Esophagus (tissue), 2 donors: ENCODE measurements at places on chromosomes 1 and 21. TPM values are rescaled to one million over a fixed set of nuclear protein-coding genes. Genes with fewer than 3 reads are reported as not detected.

The TRIM45 gene
- polyA plus RNA-seq, result 1.2 TPM

The TTC3 gene
- 17.4 TPM for polyA plus RNA-seq

The CD34 gene
- polyA plus RNA-seq, result 3.8 TPM

The DUSP23 gene
- polyA plus RNA-seq, result 92.5 TPM

The CRP gene
- not detected for polyA plus RNA-seq

The POFUT2 gene
- polyA plus RNA-seq, result 13.3 TPM

The LDLRAD2 gene
- 0.45 TPM for polyA plus RNA-seq

The CFHR4 gene
- polyA plus RNA-seq, result not detected

The ANGPTL3 gene
- polyA plus RNA-seq, result not detected

The OR10Z1 gene
- not detected for polyA plus RNA-seq

The AKR7A3 gene
- polyA plus RNA-seq, result 1.4 TPM

The LRRC7 gene
- 0.07 TPM for polyA plus RNA-seq

The HMCN1 gene
- polyA plus RNA-seq, result 1.9 TPM

The NT5C1A gene
- not detected for polyA plus RNA-seq

The PTGFR gene
- 0.10 TPM for polyA plus RNA-seq

The EBNA1BP2 gene
- polyA plus RNA-seq, result 30.2 TPM

The UTS2 gene
- 0.04 TPM for polyA plus RNA-seq

The SLC9C2 gene
- not detected for polyA plus RNA-seq

The FYB2 gene
- polyA plus RNA-seq, result 0.24 TPM

The AMY1C gene
- 0.07 TPM for polyA plus RNA-seq

The FCRL2 gene
- polyA plus RNA-seq, result 0.18 TPM

The PRXL2B gene
- polyA plus RNA-seq, result 16.3 TPM

The NCAM2 gene
- 0.08 TPM for polyA plus RNA-seq

The ATP1A4 gene
- not detected for polyA plus RNA-seq

The TRABD2B gene
- polyA plus RNA-seq, result 0.34 TPM

The KMO gene
- 0.05 TPM for polyA plus RNA-seq

The FCRL5 gene
- 0.08 TPM for polyA plus RNA-seq

The PRELP gene
- polyA plus RNA-seq, result 6.5 TPM

The LAMB3 gene
- 15.2 TPM for polyA plus RNA-seq

The LCE1F gene
- not detected for polyA plus RNA-seq

The KIF26B gene
- polyA plus RNA-seq, result 0.04 TPM

The TRIM67 gene
- polyA plus RNA-seq, result under 0.01 TPM

The SNRNP40 gene
- 23.9 TPM for polyA plus RNA-seq

The RAB7B gene
- polyA plus RNA-seq, result 19.4 TPM

The CSRP1 gene
- 174 TPM for polyA plus RNA-seq

The SERPINC1 gene
- polyA plus RNA-seq, result 0.06 TPM

The CSF3R gene
- polyA plus RNA-seq, result 1.9 TPM

The OR6N1 gene
- not detected for polyA plus RNA-seq

The CTSS gene
- polyA plus RNA-seq, result 17.2 TPM

The HES3 gene
- polyA plus RNA-seq, result not detected

The EPHA2 gene
- 133 TPM for polyA plus RNA-seq

The ARHGAP30 gene
- 9.5 TPM for polyA plus RNA-seq

The ESRRG gene
- 0.12 TPM for polyA plus RNA-seq

The AGMAT gene
- polyA plus RNA-seq, result 0.27 TPM

The ETV3L gene
- not detected for polyA plus RNA-seq

The IQCC gene
- polyA plus RNA-seq, result 1.6 TPM

The TRIM17 gene
- 1.8 TPM for polyA plus RNA-seq

The STRIP1 gene
- polyA plus RNA-seq, result 14.0 TPM

The BRINP3 gene
- polyA plus RNA-seq, result 0.10 TPM

The IL22RA1 gene
- 11.7 TPM for polyA plus RNA-seq

The S1PR1 gene
- polyA plus RNA-seq, result 2.4 TPM

The GPA33 gene
- polyA plus RNA-seq, result 0.04 TPM

The C1orf216 gene
- 2.4 TPM for polyA plus RNA-seq
